ENCODE measurements at places on chromosomes 2 and 18. TPM values are rescaled to one million over a fixed set of nuclear protein-coding genes. Genes with fewer than 3 reads are reported as not detected.

- DNase-seq = peak; percentile 39
Observed at GRCh38 chr2:163264341-163264740, 425.8 kb upstream of the KCNH7 start.

DNA sequence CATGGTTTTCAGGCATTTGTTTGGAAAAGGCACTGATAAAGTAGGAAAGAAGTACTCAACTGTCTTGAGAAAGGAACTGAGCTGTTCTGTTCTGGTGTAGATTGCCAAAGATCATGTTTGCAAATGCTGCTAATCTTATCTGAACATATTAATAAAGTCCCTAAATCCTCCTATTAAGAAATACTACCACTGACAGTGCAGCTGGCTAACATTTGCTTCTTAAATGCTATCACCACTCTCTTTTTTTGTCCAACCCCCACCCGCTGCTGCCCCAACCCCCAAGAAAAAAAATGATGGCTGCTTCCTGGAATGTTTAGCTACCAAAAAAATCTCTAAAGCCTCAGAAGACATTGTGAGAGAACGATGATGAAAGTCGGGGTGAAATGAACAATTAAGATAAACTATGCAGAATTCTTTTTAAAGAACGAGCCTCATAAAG lies 130.7 kb downstream of the CCBE1 start:
- DNase-seq = peak; percentile 31

DNA sequence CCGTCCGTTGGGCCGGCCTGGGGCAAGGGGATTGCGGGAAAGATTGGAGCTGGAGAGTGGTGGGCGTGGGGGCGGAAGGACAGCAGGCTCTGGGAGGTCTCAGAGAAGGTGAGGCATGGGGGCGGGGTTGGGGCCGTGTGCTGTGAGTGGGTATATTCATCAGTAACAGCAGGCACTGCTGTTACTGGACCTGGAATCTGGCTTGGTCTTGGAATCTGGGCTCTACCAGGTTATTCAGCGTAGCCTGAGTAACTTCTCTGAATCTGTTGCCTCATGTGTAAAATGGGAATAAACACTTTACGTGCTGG lies 435 bp downstream of the RNF181 start:
- no peak for DNase-seq

DNA sequence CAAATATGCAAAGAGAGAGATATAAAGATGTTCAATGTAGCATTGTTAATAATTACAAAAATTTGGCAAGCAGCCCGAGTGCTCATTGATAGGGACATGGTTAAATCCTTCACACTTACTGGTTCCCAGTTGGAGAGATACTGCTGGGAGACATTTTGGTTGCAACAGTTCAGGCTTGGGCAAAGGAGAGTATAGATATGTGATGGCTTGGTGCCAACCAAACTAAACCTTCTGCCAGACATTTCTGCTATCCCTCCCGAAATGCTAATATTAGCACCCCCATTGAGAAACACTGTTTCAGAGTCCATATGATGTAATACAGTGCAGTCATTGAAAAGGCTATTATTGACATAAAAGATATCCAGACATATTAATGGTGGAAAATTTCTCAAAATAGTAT lies 11.5 kb downstream of the GEN1 start:
- no peak for DNase-seq

DNA sequence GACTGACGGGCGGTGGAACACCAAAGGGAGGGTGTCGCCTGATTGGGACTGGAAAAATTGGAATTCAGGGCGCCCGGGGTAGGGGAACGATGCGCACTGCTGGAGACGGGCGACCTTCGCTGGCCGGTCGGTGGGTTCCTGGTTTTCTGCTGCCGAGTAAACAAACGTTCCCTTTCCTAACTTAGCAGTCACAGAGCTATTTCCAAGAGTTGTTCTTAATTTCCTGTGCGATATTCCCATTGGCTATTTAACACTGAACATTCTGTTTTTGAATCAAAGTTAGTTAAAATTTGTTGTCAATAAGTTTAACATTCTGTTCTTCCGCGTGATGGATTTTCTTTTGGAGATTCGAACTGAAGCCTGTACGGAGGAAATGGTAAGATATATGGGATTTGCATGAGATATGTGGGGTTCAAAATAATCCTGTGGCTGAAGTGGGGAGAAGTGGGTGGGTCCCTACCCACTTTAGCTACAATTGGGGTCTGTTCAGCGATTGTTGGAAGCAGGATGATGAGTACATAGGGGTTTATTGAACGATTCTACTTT lies 862 bp downstream of the C18orf54 start:
- DNase-seq = peak; percentile 29

GRCh38 chr2:241965931-241966412 lies 96.4 kb downstream of the RTP5 start:
- peak; percentile 100 for DNase-seq

The LIMS4 gene
- 16.4 TPM for total RNA-seq

The AFF3 gene
- total RNA-seq = not detected

The SETBP1 gene
- 1.6 TPM for total RNA-seq

The SOWAHC gene
- total RNA-seq = 7.3 TPM

The ITGB1BP1 gene
- total RNA-seq = 57.3 TPM

The CDH7 gene
- not detected for total RNA-seq

The ZNF516 gene
- total RNA-seq = 5.5 TPM

Measured in LHCN-M2 (cell line).